ENCODE measurements at places on chromosomes 1 and 21. TPM values are rescaled to one million over a fixed set of nuclear protein-coding genes. Genes with fewer than 3 reads are reported as not detected.
A peak's percentile ranks its signal among the peaks of the same experiment; 100 is the strongest.

DNA sequence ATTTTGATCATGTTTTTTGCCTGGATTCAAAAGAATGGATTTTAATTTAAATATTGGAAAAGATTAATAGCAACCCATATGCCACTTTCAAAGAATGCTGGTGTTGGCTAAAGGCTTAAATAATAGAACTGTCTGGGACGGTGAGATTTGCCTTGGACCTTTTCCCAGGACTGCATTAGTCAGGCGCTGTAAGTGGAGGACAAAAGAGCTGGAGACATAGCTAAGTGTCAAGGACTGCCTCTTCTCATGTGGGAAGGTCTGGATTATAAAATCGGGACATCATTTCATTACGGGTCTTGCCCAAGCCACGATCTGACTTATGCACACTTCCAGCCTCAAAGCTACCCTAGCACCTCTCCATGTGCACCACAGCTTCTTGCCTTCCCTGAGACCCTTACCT, 458.5 kb upstream of the DEPDC1 start:
- no peaks in the 10 kb centered on the region for H3K4me1 ChIP-seq
- H3K27ac ChIP-seq = no peak overlapping the region
- H3K4me3 ChIP-seq = no peak overlapping the region
- H3K36me3 ChIP-seq = no peaks in the 10 kb centered on the region
- DNase-seq = no peak

The RCOR3 gene
- 42.3 TPM for total RNA-seq

- H3K27ac ChIP-seq = no peak overlapping the region
- no peaks in the 10 kb centered on the region for H3K36me3 ChIP-seq
- H3K4me3 ChIP-seq = no peak overlapping the region
These were observed 51.1 kb upstream of the CFHR3 start for GRCh38 chr1:196723325-196724185.

GRCh38 chr1:157288492-157288891, 150.3 kb upstream of the ETV3 start:
- no peaks in the 10 kb centered on the region for H3K27me3 ChIP-seq
- no peak overlapping the region for H3K27ac ChIP-seq
- DNase-seq = no peak
- no peak overlapping the region for H3K4me3 ChIP-seq
- peaks cover 3% of the 10 kb centered on the region for H3K4me1 ChIP-seq

The OR2AK2 gene
- not detected for total RNA-seq

- no peaks in the 10 kb centered on the region for H3K27me3 ChIP-seq
- H3K4me1 ChIP-seq = no peaks in the 10 kb centered on the region
- no peak overlapping the region for H3K27ac ChIP-seq
- DNase-seq = no peak
These were observed 18.1 kb downstream of the PCSK9 start for GRCh38 chr1:55057270-55057955.

The KRTAP20-4 gene
- total RNA-seq = not detected

The LCE6A gene
- total RNA-seq = not detected

DNA sequence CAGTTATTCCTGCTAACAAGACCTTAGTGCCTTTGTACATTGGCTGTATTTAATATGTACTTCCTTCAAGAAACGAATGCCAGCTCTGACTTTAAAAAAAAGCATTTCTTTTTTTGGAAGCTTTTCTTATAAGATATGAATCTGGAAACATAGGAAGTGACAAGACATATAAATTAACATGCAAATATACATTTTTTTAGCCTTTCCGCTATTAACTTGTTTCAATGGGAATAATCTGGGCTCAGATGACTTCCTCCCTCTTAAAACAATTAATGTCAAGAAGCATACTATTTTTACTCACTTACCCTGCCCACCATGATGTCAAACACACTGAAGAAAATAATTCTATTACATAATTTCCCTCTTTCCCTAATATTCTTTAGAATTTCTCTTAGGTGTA, 1.4 kb downstream of the DENND1B start:
- no peak overlapping the region for H3K27ac ChIP-seq
- 0 out of 2 replicates have a peak, but pooled peaks cover 17% of the 10 kb centered on the region for H3K4me1 ChIP-seq
- no peaks in the 10 kb centered on the region for H3K36me3 ChIP-seq
- no peaks in the 10 kb centered on the region for H3K27me3 ChIP-seq
- DNase-seq = no peak

DNA sequence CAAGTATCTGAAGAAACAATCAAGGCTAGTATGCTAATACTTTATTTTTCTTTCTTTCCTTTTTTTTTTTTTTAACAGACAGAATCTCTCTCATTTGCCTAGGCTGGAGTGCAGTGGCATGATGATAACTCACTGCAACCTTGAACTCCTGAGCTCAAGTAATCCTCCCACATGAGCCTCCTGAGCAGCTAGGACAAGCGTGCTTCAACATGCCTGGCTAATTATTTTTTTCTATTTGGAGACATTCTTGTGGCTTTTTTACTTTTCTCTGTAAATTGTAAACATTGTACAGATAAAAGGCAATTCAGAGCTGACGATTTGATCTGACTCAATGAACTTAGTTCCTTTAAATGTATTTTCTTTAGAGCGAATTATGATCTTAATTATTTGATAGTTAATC, 41.4 kb downstream of the CCDC18 start:
- no peaks in the 10 kb centered on the region for H3K36me3 ChIP-seq
- no peak overlapping the region for H3K27ac ChIP-seq
- no peaks in the 10 kb centered on the region for H3K27me3 ChIP-seq
- DNase-seq = no peak
- no peak overlapping the region for H3K4me3 ChIP-seq

DNA sequence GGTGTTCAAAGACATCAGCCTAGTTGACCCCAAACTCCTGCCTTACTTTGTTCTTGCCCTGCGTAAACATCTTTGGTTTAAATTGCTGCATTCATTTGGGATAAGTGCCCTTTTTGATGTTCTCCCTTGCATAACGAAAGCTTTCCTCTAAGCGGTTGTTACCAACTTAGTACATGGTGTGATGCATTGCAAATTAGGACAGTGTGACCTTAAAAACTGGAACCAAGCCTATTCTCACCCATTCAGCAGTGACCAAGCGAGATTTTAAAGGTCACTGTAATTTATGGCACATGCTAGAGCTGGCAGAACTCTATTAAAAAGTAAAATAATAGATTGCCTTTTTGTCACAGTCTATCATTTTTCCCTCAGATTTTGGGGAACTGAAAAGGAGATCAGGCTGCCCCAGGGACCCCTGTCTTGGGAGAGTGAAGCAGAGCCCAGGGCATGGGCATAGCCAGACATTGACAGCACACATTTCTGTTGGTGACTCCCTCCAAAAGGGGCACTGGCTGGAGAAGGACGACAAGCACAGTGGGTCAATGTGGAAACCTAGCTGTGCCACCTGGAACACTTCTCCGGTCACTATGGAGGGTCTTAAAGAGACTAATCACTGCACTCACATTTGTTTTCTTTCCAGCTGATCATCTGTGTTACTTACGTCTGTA, 63.9 kb downstream of the KCNK1 start:
- H3K4me1 ChIP-seq = no peaks in the 10 kb centered on the region
- no peak overlapping the region for H3K27ac ChIP-seq
- no peak for DNase-seq
- no peaks in the 10 kb centered on the region for H3K27me3 ChIP-seq
- no peaks in the 10 kb centered on the region for H3K36me3 ChIP-seq
- no peak overlapping the region for H3K4me3 ChIP-seq

The WNT2B gene
- total RNA-seq = 0.46 TPM

DNA sequence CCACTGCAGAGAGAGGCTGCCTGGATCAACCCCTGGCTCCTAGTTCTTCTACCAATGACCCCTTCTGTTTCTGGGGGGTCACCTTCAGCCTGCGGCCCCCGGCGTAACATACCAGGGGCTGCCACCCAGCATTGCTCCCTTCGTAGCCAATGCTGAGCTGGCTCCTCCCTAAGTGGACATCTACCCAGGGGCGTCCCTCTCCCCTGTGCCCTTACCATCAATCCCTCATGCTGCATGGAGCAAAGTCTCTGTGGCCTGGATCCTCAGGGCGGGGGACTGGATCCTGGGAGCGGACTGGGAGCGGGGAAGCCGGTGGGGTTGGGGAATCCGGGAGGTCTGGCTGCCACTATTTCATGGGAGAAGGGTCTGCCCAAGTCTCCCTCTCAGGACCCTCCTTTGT, 28.6 kb downstream of the TRIM67 start:
- peaks cover 26% of the 10 kb centered on the region for H3K4me1 ChIP-seq
- no peaks in the 10 kb centered on the region for H3K36me3 ChIP-seq
- no peak for DNase-seq

DNA sequence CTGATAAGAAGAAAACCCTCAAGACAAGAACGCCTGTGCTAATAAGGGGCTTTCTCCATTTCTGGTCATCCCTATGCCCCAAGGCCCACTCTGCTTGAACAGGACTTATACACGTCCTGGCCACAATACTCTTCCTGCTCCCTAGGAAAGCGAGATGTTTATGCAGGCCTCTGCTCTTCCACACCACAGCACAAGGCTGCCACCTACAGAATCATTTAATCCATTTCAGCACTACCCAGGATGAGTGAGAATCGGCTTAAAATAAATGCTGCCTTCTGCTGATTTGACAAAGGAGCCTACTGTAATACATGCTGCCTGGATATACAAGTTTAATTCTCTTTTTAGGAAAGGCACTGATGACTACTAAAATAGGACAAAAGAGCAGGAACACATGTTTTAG, 29.4 kb downstream of the FRRS1 start:
- peak; percentile 45 for DNase-seq
- H3K36me3 ChIP-seq = no peaks in the 10 kb centered on the region
- H3K4me1 ChIP-seq = peaks cover 13% of the 10 kb centered on the region
- H3K27me3 ChIP-seq = no peaks in the 10 kb centered on the region
- H3K4me3 ChIP-seq = no peak overlapping the region
- H3K27ac ChIP-seq = no peak overlapping the region

The CLCA2 gene
- total RNA-seq = not detected

- peaks cover 10% of the 10 kb centered on the region for H3K4me1 ChIP-seq
- peak; percentile 56 for DNase-seq
- H3K4me3 ChIP-seq = no peak overlapping the region
- no peaks in the 10 kb centered on the region for H3K36me3 ChIP-seq
- H3K27me3 ChIP-seq = no peaks in the 10 kb centered on the region
These were observed 57.4 kb downstream of the OLIG1 start for GRCh38 chr21:33127154-33127867.

GRCh38 chr1:156560585-156561163, 11.7 kb downstream of the IQGAP3 start:
- 0 out of 2 replicates have a peak, but pooled peaks cover 1% of the 10 kb centered on the region for H3K36me3 ChIP-seq
- H3K27ac ChIP-seq = no peak overlapping the region
- DNase-seq = no peak

The TRIM58 gene
- total RNA-seq = not detected

The LCE1E gene
- total RNA-seq = not detected

GRCh38 chr21:35489389-35489980, 440.4 kb upstream of the RUNX1 start:
- H3K27ac ChIP-seq = no peak overlapping the region
- no peaks in the 10 kb centered on the region for H3K4me1 ChIP-seq
- no peak for DNase-seq
- no peak overlapping the region for H3K4me3 ChIP-seq

DNA sequence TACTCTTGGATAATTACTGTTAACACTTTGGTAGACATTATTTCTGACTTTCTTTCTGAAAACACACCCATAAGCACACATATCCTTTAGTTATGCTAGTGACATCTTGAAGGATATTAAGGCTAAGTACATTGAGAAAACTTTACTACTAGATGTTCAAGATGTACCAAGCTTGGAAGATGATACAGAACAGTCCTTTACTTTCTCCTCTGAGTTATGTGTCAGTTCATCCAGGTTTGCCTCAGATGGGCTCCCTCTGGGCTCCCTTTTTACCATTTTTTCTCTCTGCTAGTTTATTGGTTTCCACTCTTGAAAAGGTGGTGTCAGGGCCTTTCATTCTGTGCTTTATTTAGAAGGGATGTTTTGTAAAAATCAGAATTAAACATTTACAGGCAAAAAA, 172.3 kb downstream of the S1PR1 start:
- H3K4me1 ChIP-seq = no peaks in the 10 kb centered on the region
- H3K27ac ChIP-seq = no peak overlapping the region
- H3K4me3 ChIP-seq = no peak overlapping the region
- H3K27me3 ChIP-seq = no peaks in the 10 kb centered on the region

The OR6K3 gene
- total RNA-seq = not detected

GRCh38 chr1:1601564-1602303, 1.8 kb upstream of the FNDC10 start:
- H3K27ac ChIP-seq = no peak overlapping the region
- H3K27me3 ChIP-seq = no peaks in the 10 kb centered on the region
- no peaks in the 10 kb centered on the region for H3K4me1 ChIP-seq

The FCRL3 gene
- total RNA-seq = not detected

- H3K27me3 ChIP-seq = no peaks in the 10 kb centered on the region
- DNase-seq = no peak
- H3K36me3 ChIP-seq = no peaks in the 10 kb centered on the region
- H3K27ac ChIP-seq = no peak overlapping the region
- no peak overlapping the region for H3K4me3 ChIP-seq
These were observed 53.5 kb upstream of the CD34 start for GRCh38 chr1:207964195-207964966.

GRCh38 chr1:55329808-55330432, 114.8 kb upstream of the USP24 start:
- DNase-seq = no peak
- H3K36me3 ChIP-seq = no peaks in the 10 kb centered on the region
- no peaks in the 10 kb centered on the region for H3K27me3 ChIP-seq
- no peak overlapping the region for H3K27ac ChIP-seq
- no peaks in the 10 kb centered on the region for H3K4me1 ChIP-seq
- H3K4me3 ChIP-seq = no peak overlapping the region
